ENCODE measurements at places on chromosomes 1 and 21. TPM values are rescaled to one million over a fixed set of nuclear protein-coding genes. Genes with fewer than 3 reads are reported as not detected.

SELE gene
- total RNA-seq: not detected

NBPF4 gene
- total RNA-seq: 0.08 TPM

BCAN gene
- total RNA-seq: 0.12 TPM

SMPDL3B gene
- total RNA-seq: 1.1 TPM

PDZK1IP1 gene
- total RNA-seq: 7.2 TPM

CD34 gene
- total RNA-seq: 0.02 TPM

TTC22 gene
- total RNA-seq: not detected

PLPPR4 gene
- total RNA-seq: not detected

PERM1 gene
- 0.11 TPM for total RNA-seq

JUN gene
- 23.0 TPM for total RNA-seq

UBXN10 gene
- total RNA-seq: not detected

ADAM30 gene
- total RNA-seq: not detected

RUNX3 gene
- 4.8 TPM for total RNA-seq

ZC3H12A gene
- total RNA-seq: 53.4 TPM

KCNK1 gene
- 19.5 TPM for total RNA-seq

HSD3B2 gene
- not detected for total RNA-seq

TNFSF18 gene
- not detected for total RNA-seq

LORICRIN gene
- not detected for total RNA-seq

IFNLR1 gene
- 1.1 TPM for total RNA-seq

HSPA6 gene
- 7.1 TPM for total RNA-seq

NBPF10 gene
- total RNA-seq: 0.92 TPM

JAM2 gene
- not detected for total RNA-seq

SELL gene
- total RNA-seq: 0.35 TPM

TMCC2 gene
- total RNA-seq: 1.4 TPM

C21orf58 gene
- total RNA-seq: 3.5 TPM

GNG4 gene
- 15.4 TPM for total RNA-seq

AKR7A3 gene
- 0.15 TPM for total RNA-seq

CCDC17 gene
- total RNA-seq: 0.26 TPM

VHLL gene
- total RNA-seq: not detected

TCHH gene
- total RNA-seq: 0.25 TPM

GNAT2 gene
- not detected for total RNA-seq

TAS1R1 gene
- total RNA-seq: not detected

FMN2 gene
- total RNA-seq: 3.2 TPM

C1orf226 gene
- total RNA-seq: 0.84 TPM

KRTAP11-1 gene
- total RNA-seq: not detected

CD5L gene
- not detected for total RNA-seq

SLC44A3 gene
- total RNA-seq: 1.6 TPM

DISP3 gene
- 0.48 TPM for total RNA-seq

KLHL17 gene
- total RNA-seq: 17.0 TPM

VCAM1 gene
- 0.05 TPM for total RNA-seq

CHIA gene
- total RNA-seq: not detected

ADCY10 gene
- total RNA-seq: not detected

FASLG gene
- not detected for total RNA-seq

LCE1F gene
- total RNA-seq: not detected

AGT gene
- total RNA-seq: 0.15 TPM

GPR161 gene
- total RNA-seq: 18.0 TPM

MXRA8 gene
- 0.36 TPM for total RNA-seq

CSDE1 gene
- total RNA-seq: 125 TPM

CDA gene
- 43.7 TPM for total RNA-seq

SMG5 gene
- total RNA-seq: 43.3 TPM

PARS2 gene
- 4.5 TPM for total RNA-seq

GUCA2B gene
- 0.37 TPM for total RNA-seq

HPCA gene
- 0.42 TPM for total RNA-seq

OR2L13 gene
- not detected for total RNA-seq

MROH7 gene
- not detected for total RNA-seq

C1QC gene
- not detected for total RNA-seq

S100A5 gene
- 1.1 TPM for total RNA-seq
